ENCODE measurements at places on chromosomes 12 and 14.

- DNase-seq = no peak
Observed at GRCh38 chr14:71695611-71696350, 236.4 kb upstream of the RGS6 start.

- DNase-seq = no peak
Observed at GRCh38 chr14:71408362-71409030, 501.2 kb downstream of the PCNX1 start.

- DNase-seq = no peak
Observed at GRCh38 chr12:13105781-13106180, 2.3 kb upstream of the GSG1 start.

DNA sequence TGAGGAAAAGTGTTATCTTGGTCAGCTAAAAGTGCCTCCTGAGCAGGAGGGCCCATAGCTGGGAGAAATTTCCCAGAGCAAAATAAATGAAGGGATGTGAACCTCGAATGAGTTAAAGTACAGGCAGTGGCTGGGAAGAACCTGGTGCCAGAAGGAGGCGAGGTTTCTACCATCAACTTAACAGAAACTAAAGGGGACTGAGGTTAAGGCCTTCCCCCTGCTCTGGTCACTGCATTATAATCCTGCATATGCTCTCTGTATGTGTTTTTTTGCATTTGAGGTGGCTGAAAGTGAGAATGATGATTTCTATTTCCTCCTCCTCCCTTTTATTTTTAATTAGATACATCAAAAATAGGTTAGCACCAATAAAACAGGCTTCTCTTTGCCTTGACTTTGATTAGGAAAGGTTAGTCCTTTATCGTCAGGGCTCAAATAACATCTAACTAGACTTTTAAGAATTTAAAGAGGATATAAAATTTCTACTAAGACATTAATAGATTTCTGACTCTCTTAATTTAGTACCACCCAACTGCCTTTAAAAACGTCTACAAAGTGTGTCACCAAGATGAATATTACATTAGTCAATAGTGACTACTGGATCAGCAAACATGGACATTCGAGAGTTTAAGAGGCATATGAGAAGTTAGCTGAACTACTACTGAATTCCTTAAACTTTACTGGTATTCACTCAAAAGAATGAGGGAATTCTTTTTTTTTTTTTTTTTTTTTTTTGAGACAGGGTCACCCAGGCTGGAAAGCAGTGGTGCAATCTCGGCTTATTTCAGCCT lies 49.2 kb downstream of the GALNT4 start:
- DNase-seq = no peak

GRCh38 chr14:79111987-79112501 lies 941.9 kb downstream of the NRXN3 start:
- DNase-seq = no peak

DNA sequence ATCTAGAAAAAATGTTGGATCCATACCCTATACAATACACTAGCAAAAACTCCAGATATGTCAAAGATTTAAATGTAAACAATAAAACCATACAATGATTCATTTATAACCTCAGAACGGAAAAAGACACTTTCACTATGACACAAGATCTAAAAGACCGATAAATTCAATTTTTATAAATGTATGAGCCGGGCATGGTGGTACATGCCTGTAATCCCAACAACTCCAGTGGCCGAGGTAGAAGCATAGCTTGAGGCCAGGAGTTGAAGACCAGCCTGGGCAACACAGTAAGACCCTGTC lies 2.5 kb upstream of the SOS2 start:
- DNase-seq = no peak

GRCh38 chr12:52608826-52609630 lies 7.8 kb upstream of the KRT72 start:
- DNase-seq = no peak

- no peak for DNase-seq
Observed at GRCh38 chr12:87804386-87804785, 224.8 kb downstream of the C12orf50 start.

DNA sequence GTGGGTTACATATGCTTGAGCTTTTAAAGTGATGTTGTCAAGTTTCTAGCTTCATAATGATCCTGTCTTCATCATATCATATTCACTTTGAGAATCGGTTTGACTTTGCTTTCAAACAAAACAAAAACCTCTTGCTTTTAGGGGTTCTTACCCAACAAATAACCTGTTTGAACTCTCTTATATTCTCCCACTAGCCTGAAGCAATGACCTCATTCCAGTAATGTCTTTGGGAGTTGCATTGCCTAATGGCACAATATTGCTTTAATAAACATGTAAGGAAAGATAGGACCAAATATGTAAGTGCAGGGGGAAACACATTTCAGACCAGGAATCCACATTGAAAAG lies 27.7 kb downstream of the WBP11 start:
- DNase-seq = no peak

- DNase-seq = no peak
Observed at GRCh38 chr14:78933948-78934524, 763.9 kb downstream of the NRXN3 start.

DNA sequence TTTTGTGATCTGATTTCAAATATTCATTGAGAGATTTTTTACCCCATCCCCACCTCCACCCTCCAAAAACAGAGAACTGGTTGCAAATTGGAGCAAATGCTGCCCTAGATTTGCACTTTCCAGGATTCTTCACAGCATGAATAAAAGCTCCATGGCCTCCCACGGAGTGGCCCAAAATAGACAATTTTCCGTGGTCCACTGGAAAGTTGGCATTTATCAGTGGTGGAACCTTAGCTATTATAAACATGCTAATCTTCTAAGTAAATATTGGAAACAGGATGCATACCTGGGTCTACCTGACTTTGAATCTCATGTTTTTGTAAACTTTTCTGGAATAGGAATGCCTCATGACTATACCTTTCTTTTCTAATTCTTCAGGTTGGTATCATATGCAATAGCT lies 123.9 kb downstream of the SLC16A7 start:
- no peak for DNase-seq

DNA sequence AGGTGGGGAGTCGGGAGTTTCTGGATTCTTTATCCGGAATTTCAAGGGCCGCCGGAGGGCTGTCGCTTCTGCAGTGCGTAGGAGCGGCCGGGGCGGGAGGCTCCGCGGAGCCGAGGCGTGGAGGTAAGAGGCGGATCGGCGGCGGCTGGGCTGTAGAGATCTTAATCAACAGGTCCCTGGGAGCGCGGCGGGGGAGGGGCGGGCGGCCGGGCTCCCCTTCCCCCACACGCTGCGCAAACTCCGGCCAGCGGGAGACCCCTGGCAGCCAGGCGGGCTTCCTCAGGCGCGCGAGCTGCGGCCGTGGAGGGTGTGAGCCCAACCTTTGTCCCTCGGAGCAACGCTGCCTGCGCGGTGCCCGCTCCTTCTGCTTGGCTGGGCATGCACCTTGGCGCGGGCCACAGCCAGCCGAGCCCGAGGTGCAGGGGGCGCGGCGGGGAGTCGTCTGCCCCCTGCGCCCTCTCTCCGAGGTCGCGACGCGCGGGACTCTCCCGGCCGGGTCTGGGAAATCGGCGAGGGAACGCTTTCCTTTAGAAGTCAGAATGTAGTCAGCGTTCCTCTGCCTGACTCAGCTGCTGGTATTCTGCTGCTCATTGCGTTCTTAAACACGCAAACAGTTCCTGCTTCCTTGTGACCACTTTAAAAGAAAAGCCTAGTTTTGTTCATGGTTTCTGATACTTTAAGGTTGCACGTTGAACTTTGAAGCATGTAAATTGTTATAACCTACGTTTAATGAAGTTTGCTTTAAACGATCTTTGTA lies at the start of gene PALS1:
Gene PALS1 (plus strand): TSS at position 25 of the 757 bp plus-strand sequence. CDS start 37,736 bp downstream, outside the sequence.
- DNase-seq = peak; percentile 67

DNA sequence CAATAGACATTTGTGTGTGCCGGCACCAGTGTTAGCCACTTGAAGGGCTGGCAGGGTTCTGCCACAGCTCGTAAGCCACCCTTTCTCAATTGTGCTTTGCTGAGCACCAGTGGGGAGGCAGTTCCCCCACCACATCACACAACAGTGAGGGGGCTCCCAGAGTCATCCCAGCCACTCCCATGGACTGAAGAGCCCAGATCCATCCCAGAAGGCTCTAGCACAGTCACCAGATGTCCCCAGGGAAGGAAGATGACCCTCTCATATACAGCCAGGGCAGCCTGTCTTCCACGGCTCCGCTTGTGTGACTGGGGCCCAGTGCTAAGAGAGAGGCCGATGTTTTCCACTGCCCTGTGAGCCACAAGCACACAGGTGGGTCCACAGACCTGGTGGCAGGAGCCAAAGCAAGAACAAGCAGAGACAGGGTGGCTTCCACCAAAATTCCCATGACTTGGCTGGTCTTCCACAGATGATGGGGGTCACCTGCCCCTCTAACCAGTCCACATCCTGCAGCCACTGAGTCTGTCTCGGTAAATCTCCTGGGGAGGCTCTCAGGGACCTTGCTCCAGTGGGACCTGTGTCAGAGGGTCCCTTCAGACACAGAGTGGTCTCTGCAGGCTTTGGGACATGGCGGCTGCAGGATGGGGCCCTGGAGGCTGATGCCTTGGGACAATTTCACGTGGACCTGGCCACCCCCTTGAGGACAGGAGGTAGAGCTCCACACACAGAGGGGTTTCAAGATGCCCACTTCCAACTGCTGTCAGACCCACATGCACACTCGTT lies 71.9 kb upstream of the DDX11 start:
- DNase-seq = no peak

- DNase-seq = no peak
Observed at GRCh38 chr12:131461096-131461495, 249.8 kb upstream of the SFSWAP start.

DNA sequence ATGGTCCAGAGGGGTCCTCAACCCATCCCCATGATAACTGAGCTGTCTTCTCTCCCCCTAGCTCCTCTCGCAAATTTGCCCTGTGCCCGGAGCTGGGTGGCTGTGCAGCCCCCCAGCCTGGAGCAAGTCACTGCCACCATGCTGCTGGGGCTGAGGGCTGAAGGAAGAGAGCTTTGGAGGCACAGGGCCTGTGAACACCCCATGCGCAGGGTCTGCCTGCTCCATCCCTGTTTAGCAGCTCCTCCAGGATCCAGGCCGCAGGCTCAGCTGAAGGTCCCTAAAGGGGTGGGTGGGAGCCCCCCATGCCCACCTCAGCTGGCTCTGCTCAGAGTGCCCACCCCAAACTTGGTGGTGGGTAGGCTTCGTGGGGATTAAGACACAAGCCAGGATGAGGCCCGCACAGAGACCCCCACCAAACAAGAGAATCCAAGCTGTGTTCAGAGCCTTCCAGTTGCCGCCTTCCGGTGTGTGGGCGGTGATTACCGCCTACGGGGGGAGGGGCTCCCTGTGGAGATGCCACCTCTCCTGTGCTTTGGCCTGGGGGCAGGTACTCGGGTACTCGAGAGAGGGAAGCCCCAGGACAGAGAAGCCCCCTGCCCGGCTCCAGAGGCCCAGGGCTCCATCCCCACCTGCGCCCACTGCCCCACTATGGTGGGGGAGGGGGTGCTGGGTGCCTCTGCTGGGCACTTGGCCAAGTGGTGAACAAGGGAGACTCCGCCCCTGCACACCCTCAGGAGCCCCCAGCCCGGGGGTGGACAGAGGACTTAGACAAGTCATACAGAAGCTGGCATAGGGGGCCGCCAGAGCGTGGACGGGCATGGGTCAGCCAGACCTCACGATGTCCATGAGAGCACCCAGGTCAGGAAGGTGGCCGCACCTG lies 1.4 kb upstream of the JAG2 start:
- no peak for DNase-seq

GRCh38 chr12:53738406-53739213 lies 11.4 kb upstream of the CALCOCO1 start:
- no peak for DNase-seq

- DNase-seq = no peak
Observed at GRCh38 chr12:1590221-1590979, 4.0 kb downstream of the FBXL14 start.

- no peak for DNase-seq
Observed at GRCh38 chr12:131897875-131898274, 3.5 kb downstream of the ULK1 start.

DNA sequence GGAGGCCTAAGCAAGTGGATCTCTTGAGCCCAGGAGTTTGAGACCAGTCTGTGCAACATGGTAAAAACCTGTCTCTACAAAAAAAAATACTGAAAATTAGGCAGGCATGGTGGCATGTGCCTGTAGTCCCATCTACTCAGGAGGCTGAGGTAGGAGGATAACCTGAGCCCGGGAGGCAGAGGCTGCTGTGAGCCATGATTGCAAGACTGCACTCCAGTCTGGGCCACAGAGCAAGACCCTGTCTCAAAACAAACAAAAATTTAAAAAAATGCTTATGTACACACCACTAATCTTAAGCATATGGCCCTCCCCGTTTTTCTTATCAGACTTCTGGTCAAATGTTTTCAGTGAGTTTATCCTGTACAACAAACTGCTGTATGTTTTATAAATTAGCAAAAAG lies 1.7 kb upstream of the GNPNAT1 start:
- no peak for DNase-seq

DNA sequence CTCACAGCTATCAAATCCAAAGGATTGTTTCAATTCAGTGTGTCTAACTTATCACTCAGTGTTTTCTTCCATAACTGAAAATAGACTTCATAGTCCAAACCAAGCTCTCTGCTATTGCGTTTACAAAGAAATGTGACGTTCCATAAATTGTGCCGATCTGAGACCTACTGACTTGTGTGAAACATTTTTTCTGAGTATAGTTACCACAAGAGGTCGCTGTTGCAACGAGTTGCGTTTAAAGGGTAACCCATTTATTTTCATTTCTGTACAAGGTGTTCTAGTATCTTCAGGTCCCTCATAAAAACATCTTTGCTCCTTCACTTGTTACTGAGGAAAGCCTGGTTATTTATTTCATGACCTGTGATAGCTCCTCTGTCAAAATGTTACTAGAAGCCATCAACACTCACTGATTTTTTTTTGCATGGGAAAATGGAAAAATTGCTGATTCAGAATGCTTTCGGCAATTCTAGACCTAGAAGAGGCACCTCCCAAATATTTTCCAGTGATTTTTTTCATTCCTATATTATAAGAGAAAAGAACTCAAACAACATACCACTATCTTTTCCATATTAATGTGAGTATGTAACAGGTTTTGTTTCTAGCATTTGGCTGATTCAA lies 60.9 kb upstream of the OR4E1 start:
- peak; percentile 9 for DNase-seq

GRCh38 chr12:66679461-66680084 lies 697 bp upstream of the GRIP1 start:
- DNase-seq = no peak

GRCh38 chr12:94290353-94290752 lies 142.0 kb downstream of the PLXNC1 start:
- DNase-seq = no peak

GRCh38 chr12:116435984-116436383 lies 123.2 kb upstream of the MAP1LC3B2 start:
- DNase-seq = no peak
